Frontal cortex (tissue), 4 donors: ENCODE measurements at places on chromosomes 3 and 15. TPM values are rescaled to one million over a fixed set of nuclear protein-coding genes. Genes with fewer than 3 reads are reported as not detected.

DNA sequence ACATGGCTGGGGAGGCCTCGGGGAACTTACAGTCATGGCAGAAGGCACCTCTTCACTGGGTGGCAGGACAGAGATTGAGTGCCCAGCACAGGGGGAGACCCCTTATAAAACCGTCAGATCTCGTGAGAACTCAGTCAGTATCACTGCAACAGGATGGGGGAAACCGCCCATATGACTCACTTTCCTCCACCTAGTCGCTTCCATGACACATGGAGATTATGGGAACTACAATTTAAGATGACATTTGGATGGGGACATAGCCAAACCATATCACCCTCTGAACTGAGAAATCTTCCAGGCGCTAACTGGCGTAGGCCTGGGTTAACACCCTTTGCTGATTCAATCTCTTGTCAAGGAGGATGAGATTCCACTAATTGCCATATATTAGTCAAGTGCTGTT lies 392.3 kb downstream of the FEZF2 start:
- DNase-seq, result no peak

- peak; percentile 54 for DNase-seq
Observed at GRCh38 chr15:67967871-67968431, 86.2 kb upstream of the PIAS1 start.

- DNase-seq, result no peak
Observed at GRCh38 chr15:31069360-31070000, 32.0 kb downstream of the TRPM1 start.

DNA sequence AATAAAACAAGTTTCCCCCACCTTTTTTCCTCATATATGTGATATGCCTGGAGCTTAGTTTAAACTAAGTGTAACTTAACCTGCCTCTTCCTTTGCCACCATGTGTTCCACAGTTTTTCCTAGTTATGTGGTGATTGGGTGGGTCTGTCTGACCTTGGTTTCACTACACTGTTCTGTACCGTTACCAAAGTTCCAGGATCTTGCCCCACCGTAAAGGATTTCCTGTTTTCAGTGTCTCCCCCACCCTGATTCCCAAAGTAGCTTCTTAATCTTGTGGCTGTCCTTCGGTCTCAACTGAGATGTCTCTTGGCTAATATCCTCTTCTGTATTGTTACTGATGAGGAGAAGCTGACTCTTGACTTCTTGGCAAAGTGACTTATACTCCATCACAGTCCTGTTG lies 6.4 kb upstream of the MGA start:
- DNase-seq, result no peak

The AQP9 gene
- total RNA-seq, result under 0.01 TPM

The CHRFAM7A gene
- total RNA-seq, result 2.0 TPM

The HTD2 gene
- 6.5 TPM for total RNA-seq

The SERP1 gene
- 67.3 TPM for total RNA-seq

DNA sequence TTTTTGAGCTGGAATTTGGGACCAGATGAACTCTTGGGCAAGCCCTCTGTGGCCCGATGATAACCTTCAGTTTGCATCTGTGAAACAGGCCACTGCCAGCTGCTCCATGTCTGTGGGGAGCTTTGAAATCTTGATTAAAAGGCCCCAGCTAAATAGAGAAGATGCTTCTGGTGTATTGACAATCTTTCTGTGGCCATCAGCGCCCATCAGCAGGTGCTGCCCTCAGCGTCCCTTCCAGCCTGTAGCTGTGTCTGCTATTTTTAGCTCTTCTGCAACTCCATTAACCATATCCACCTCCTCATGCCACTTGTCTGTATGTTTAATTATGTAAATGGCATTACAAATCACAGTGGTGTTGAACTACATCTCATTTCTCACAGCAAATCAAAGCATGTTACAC lies 54.0 kb downstream of the CHCHD6 start:
- no peak for DNase-seq

The SLC24A5 gene
- 0.41 TPM for total RNA-seq

GRCh38 chr3:183484431-183485075 lies 56.1 kb upstream of the MCF2L2 start:
- DNase-seq, result no peak

DNA sequence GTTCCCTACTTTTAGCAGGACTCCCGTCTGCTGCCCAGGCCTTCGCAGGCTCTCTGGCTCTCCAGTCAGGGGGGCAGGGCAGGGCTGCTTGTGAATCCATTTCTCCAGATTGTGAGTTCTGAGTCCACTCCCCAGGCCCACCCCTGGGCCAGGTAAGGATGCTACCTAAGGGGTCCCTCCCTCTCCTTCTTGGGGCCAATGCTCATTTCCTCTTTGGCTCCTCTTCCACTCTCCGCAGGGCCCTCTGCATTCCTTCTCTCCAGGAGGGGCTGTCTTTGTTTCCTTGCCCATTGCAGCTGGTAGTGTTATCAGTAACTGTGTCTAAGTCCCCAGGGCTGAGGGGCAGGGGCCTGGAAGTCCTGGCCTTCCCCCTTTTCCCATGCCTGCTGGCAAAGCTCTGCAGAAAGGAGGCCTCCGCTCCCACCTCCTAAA lies 13.0 kb upstream of the CACNA2D2 start:
- no peak for DNase-seq

The GABRR3 gene
- not detected for total RNA-seq

The IGDCC3 gene
- 6.9 TPM for total RNA-seq

The SSUH2 gene
- 0.41 TPM for total RNA-seq

The CHCHD4 gene
- total RNA-seq, result 8.6 TPM

DNA sequence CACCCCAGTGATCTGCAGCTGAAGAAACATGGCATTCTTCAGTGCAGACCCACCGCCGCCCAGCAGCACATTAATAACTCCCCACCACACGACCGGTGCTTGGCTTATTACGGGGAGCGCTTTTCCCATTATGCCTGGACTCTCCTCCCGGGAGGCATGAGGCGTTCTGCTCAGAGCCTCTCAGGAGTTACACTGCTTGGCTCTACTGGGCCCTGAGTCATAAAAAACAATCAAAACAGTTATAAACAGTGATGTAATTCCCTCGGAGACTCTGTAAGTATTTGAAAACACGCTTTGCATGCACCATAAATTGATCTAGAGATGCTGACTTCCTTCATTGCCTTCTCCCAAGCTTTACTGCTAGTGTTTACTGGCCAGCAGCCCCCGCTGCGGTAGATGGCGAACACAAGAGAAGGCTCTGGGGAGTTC lies 77.1 kb upstream of the SNRPA1 start:
- no peak for DNase-seq

The SPRED1 gene
- 70.9 TPM for total RNA-seq

The LDHAL6B gene
- not detected for total RNA-seq

DNA sequence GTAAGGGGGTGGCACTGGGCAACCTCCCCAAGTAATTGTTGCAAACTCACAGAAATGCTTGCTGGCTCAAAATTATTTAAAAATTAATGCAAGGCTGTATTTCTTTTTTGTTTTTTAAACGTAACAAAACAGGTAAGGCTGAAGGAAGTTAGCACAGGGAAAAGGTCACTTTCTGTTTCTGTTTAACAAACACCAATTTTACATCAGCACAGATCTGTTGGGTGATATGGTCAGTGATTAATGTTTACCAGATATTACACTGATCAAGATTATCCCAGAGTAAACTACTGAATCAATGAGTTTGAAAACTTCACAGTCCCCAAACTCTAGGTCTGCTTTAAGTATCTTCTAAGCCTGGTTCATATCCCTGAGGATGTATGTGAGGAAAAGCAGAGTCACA lies 558.0 kb downstream of the FOXP1 start:
- no peak for DNase-seq

The CHST13 gene
- total RNA-seq, result under 0.01 TPM

DNA sequence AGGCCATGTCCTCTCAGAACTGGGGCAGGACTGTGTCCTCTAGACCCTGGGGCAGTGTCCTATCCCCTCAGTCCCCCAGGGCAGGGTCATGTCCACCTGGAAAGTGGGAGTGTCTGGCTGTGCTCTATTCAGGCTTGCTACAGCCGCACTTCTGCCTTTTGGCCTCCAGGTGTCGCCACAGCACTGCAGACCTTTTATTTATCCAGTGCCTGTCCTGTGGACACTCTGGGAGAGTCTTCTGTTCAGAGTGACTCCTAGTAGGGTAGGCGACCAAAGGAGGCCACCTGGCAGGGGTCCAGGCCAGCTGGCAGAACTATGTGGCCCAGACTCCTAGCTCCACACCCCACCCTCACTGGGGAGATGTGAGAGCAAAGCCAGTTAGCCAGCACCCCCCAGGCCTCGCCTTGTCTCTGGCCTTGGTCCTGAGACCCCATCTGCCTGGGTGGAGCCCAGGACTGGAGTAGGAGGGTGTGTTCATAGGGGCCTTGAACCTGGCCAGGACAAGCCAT lies 3.9 kb downstream of the TMIE start:
- peak; percentile 87 for DNase-seq

The ZBTB20 gene
- total RNA-seq, result 39.9 TPM

GRCh38 chr3:64814351-64814750 lies 126.6 kb upstream of the ADAMTS9 start:
- no peak for DNase-seq

DNA sequence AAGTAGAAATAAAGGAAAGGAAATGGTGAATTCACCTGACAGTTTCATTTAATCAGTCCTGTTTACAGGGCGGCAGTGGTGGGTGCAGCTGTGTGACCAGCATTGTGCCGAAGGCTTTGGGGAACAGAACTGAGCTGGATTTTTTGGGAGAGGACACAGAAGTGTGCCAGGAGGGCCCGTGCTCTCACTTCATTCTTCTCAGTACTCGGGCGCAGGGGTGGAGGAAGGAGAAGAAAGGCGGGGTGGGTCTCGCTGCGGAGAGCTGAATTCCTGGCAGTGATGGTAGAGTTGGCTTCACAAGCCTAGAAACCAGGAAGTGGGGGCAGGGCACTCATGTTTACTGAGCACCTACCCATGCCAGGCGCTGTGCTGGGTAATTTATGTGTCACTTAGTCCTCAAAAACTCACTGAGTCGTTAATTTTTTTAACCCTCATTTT lies 64.6 kb downstream of the CRTC3 start:
- no peak for DNase-seq

DNA sequence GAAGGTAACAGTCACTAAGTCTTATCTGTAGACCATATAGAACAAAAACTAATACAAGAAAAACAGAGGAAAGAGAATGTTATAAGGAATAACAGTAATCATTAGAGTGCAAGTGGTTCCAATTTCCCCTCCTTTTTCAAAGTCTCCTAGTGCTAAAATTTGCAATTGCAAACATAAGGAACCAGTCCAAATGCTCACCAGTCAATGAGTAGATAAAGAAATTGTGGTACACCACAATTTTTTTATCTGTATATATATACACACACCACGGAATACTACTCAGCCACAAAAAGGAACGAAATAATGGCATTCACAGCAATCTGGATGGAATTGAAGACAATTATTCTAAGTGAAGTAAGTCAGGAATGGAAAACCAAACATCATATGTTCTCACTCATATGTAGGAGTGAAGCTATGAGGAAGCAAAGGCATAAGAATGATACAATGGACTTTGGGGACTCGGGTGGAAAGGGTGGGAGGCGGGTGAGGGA lies 38.9 kb upstream of the RSL24D1 start:
- no peak for DNase-seq

- DNase-seq, result no peak
Observed at GRCh38 chr15:83164111-83164770, 43.4 kb downstream of the HDGFL3 start.

The FGF7 gene
- 0.41 TPM for total RNA-seq

GRCh38 chr3:47803480-47804025 lies 615 bp downstream of the DHX30 start:
- no peak for DNase-seq

DNA sequence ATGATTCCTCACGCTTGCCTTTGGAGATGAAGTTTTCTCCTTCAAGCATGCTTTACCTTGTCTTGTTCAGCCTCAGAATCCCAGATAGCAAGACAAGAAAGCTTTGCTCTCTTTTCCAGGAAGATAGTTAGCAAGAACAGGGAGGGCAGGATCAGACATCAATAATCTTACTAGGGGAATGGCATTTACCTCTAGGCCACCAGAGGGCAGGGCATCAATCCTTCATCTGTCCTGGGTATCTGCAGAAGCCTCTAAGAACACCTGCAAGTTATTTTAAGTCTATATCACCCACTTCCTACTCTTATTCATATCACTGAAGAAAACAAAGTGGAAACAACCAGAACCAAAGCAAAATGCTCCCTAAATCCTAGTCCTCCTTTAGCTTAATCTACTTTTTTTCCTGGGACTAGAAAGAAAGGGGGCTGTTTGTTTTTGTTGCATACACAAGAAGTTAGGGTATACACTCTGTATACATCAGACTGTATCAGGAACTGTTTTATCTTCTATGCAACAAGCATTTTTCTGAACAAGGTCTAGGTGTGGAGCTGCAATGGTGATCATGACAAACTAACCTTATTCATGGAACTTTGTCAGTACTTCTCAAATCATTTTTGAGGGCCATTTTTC lies 862.5 kb downstream of the CADM2 start:
- DNase-seq, result no peak

- no peak for DNase-seq
Observed at GRCh38 chr15:61500523-61500922, 271.4 kb upstream of the RORA start.

DNA sequence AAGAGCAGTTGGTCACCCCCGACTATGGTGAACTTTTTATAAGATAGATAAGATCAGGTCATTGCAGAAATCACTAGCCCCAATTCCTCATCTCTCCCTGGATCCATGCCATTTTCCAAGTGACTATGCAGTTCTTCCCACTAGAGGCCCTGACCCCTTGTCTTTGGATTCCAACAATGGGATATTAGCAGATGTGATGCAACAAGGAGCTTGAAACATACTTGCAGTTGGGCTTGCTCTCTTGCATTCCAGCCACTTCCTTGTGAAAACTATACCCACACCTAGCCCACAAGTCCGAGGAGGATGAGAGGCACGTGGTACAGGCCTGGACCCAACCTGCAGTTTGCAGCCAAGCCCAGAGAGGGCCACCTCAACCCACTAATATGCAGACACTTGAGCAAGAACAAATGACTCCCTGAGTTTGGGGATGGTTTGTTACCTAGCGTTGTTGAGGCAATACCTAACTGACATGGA lies 60.6 kb downstream of the SUCLG2 start:
- no peak for DNase-seq

The ATP11B gene
- total RNA-seq, result 94.6 TPM

DNA sequence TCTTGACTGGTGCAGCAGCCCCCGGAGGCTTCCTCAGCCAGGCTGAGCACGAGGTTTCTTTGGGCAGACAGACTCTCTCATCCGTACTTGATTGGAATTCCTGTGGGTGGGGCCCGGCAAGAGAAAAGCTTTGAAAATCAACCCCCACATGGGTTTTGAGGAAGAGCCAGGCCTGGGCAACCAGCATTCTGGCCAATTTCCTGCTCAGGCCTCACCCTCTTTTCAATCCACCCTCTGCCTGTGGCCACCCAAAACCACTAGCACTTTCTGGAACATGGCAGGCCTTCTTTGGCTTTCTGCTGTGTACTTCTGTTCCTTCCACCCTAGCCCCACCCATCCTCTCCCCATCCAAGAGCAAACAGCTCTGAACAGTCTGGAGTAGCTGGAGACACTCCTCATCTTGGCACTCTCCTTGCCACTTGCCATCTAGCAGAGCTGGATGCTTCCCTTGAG lies 5.9 kb downstream of the MYO5C start:
- DNase-seq, result no peak

The VGLL3 gene
- total RNA-seq, result 1.2 TPM

The PLXNA1 gene
- total RNA-seq, result 46.9 TPM

- DNase-seq, result no peak
Observed at GRCh38 chr15:77352887-77353286, 67.0 kb downstream of the PEAK1 start.

GRCh38 chr3:98730886-98731537 lies 32.1 kb upstream of the ST3GAL6 start:
- no peak for DNase-seq
